Forelimb muscle (tissue), 1 donor: ENCODE measurements at places on chromosomes 2 and 18. TPM values are rescaled to one million over a fixed set of nuclear protein-coding genes. Genes with fewer than 3 reads are reported as not detected.

GRCh38 chr2:221573430-221574230 is 1.5 kb upstream of the EPHA4 start:
- no peak for DNase-seq

GRCh38 chr2:225124311-225125017 is 82.2 kb upstream of the DOCK10 start:
- no peak for DNase-seq

CWC22 gene
- polyA plus RNA-seq, result 19.5 TPM

REEP1 gene
- polyA plus RNA-seq, result 76.7 TPM

DNA sequence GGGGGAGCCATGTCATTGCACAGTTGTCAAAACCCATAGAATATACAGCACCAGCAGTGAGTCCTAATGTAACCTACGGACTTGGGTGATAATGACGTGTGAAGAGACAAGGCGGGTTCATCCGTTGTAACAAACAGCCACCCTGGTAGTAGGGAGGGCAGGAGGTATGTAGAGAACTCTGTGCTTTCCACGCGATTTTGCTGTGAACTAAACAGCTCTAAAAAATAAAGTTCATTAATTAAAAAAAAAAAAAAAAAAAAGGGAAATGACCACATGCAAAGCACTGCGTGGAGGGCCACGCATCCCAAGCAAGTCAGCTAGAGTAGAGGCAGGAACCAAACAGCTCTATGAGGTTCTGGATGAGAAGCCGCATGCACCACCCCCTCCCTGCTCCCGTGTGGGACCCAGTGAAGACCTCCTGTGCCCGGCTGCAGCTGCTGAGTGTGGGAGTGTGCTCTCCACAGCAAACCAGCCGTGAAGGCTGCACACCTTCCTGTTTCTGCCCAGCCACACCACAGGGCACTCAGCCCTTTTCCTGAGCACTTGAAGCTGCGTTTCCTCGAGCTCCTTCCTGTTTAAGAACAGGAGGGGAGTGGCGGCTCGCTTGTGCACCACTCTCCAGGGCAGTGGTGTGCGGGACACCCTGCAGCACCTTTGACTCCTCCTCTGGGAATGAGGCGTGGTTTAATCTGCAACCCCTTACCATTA is 65.6 kb downstream of the ODC1 start:
- no peak for DNase-seq
